SK-N-SH (cell line): ENCODE measurements at places on chromosomes 5 and 9. TPM values are rescaled to one million over a fixed set of nuclear protein-coding genes. Genes with fewer than 3 reads are reported as not detected.

DNA sequence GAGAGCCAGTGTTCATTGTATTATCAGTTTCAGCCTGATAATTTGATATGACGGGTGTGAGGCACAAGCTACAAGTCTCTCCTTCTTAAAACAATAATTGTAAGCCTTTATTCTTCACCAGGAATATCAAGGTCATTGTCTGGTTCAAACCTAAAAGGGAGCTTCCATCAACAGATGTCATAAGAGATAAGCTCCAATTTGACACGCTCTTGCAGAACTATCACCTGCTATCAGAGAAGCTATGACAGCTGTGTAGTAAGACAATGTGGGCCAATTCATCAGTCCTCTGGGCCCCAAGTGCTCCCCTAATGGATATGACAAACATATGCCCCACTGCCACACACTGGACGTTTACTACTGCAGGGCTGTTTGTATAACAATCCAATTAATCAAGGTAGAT lies 1010.2 kb upstream of the DMAC1 start:
- no peak for DNase-seq

- DNase-seq, result peak; percentile 29
These were observed 224.1 kb downstream of the CACNA1B start for GRCh38 chr9:138101444-138102234.

GRCh38 chr5:177306674-177307543 lies 3.3 kb downstream of the PRELID1 start:
- no peak for DNase-seq

DNA sequence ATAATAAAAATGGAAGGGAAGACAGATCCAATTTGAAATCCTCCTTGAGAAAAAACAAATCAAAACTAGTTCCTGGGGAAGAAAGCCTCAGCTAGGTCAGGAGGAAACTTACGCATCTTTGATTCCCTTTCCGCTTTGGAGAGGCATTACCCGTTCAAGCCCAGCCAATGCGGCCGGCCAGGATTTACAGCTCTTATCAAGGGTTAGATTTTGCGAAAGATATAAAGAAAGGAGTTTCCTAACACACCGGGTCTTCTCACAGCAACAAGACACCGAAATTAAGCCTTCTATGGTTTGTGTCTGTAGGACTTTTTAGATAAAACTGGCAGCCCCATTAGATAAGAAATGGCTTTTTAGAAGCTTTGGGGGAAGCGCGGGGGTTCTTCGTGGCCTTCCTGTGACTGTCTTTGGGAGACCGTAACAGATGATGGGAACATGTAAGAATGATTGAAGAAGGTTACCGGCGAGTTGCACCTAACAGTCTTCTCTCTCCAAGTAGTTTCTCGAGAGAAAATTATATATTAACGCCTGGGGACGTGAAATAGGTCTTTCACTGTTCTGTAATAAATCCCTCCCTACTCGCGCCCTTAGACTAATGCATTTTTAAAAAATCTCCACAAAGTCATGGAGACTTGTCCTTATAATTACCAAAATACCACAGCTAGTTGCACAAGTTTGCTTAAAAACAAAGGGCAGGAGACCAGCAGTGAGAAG lies 1.3 kb upstream of the ISL1 start:
- DNase-seq, result peak; percentile 26

DNA sequence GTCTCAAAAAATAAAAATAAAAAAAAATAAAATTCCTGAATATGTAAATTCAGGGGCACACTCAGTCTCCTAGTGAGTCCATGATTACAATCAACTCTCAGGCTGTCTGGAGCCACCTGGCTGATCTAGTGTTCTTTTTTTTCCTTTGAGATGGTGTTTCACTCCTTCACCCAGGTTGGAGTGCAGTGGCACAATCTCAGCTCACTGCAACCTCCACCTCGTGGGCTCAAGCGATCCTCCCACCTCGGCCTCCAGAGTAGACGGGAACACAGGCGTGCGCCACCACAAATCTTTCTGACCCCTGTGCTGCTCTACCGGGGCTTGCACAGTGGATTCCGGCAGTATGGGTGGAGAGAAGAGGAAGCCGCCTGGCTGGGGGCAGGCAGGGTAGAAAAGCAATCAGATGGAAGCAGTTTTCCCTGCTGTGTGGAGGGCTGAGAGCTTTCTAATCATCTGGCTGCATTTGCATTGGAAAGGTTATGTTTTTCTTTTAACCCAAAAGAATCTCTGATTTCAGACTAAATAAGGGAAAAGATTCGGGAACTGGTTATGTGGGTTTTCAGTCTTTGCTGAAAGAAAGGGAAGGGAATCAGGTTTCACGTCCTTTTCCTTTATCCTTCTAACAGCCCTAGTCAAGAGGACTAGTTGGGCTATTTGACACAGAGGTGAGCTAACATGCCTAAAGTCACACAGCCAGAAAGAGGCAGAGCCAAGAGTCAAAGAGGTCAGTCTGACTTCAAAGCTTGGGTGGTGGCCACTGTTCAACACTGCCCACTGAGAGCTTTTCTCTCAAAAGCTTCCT lies 26.3 kb upstream of the CORO2A start:
- no peak for DNase-seq

GRCh38 chr9:112881331-112881730 lies 9.3 kb downstream of the SLC46A2 start:
- no peak for DNase-seq

DNA sequence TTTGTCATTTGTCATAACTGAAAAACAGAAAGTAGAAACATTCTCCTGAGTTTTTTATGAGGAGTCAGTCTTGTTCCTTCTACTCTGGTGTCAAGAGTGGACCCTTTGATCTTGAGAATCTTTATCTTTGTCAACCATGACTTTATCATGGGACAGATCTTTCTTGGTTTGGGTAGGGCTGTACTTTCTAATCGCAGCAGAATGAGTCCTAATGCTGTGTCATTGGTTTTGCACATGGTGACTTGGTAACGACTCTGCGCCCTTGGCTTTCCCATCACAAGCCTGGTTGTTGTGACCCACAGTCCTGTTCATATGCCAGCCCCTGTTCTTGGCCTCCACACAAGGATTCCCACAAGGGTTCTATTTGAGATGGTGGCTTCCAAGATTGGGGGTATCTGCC lies 45.6 kb downstream of the AOPEP start:
- DNase-seq, result no peak

DNA sequence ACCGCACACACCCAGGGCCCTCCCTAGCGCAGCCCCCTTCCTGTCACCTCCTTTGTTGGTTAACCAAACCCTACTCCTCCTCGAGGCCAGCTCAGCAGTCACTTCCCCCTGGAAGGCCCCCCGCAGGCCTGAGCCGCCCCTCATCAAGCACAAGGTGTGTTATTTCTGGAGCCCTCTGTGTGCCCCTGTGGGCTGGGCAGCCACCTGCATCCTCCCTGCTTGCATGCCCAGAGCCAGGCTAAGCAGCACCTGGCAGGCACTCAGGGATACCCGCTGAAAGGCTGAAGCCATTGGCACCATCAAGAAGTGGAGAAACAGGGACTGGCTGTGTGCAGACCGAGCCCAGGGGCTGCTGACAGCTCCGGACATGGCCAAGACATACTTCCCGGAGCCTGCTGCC lies 121.8 kb downstream of the ZNF354C start:
- DNase-seq, result no peak

- DNase-seq, result no peak
These were observed 13.0 kb downstream of the ERAP1 start for GRCh38 chr5:96794757-96795156.

- DNase-seq, result no peak
These were observed 71.4 kb upstream of the SMIM23 start for GRCh38 chr5:171714261-171714660.

DNA sequence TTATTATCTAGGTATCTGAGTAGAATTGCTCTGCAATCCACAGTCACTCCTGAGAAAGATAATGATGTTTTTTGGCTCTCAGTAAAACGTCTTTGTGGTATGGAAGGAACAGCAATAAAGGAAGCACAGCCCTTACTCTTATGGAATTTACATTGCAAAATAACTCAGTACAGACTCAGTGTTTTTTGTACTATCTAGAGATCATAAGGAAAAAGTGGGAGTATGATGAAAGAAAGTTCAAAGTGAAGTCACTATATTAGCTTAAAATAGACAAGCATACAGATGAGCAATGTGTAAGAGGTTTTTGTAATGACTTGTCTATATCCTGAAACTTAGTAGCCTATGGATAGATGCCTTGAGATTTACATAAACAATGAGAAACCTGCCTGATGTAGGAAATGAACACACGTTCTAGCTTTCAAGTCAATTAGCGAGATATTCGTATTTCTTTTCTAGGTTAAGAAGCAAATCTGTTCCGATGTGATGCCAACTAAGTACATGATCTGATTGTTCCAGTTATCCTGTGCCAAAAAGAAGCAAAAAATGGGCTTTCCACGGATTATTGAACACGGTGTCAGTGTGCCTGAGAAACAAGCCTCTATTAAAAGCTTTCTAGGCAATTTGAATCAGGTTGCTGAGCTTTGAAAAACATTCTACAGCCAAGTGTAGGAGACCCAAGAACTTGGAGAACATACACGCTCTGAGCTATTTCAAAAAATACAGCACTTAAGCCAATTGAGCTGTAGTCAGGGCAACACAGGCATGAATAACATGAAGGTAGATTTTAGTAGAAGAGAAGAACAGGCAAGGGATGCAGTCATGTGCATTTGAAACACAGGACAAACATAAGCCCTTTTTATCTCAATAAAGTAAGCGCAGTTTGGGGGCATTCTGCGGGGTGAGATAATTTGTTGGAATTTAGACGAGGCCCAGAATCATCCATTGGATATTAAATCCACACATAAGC lies 86.3 kb upstream of the TAF11L2 start:
- no peak for DNase-seq

GRCh38 chr5:4192111-4192510 lies 596.5 kb downstream of the IRX1 start:
- no peak for DNase-seq

DNA sequence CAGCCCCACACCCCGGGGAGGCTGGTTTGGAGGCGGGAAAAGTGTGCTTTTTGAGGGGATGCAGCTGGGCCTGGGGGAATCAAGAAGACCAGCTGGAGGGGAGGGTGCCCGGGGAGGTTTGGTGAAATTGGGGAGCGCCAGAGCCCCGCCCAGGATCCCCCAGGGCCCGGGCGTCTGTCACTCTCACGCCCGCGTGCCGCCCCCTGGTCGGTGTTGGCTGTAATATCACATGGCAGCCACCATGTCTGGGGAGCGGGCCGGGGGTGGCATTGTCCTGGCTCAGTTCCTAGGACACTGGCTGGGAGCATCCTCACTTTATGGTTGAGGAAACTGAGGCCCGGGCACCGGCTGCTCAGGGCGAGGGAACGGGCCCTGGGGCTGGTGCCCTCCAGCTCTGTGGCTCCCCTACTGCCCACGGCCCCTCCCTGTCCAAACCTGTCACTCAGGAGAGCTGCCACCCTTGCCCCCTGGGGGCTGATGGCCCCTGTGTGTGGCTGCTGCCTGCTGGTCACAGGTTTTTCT lies 27.5 kb downstream of the ASS1 start:
- no peak for DNase-seq

The PCDHA6 gene
- polyA plus RNA-seq, result 0.02 and 0.03 TPM in 2 replicates

The GTF3C4 gene
- 2.8 and 3.6 TPM in 2 replicates for polyA plus RNA-seq

The OLFML2A gene
- 4.8 and 7.7 TPM in 2 replicates for polyA plus RNA-seq
